NCI-H510A treated with DMSO at 0.1 percent for 48 hours (cell line): ENCODE measurements at places on chromosomes 5 and 9.

DNA sequence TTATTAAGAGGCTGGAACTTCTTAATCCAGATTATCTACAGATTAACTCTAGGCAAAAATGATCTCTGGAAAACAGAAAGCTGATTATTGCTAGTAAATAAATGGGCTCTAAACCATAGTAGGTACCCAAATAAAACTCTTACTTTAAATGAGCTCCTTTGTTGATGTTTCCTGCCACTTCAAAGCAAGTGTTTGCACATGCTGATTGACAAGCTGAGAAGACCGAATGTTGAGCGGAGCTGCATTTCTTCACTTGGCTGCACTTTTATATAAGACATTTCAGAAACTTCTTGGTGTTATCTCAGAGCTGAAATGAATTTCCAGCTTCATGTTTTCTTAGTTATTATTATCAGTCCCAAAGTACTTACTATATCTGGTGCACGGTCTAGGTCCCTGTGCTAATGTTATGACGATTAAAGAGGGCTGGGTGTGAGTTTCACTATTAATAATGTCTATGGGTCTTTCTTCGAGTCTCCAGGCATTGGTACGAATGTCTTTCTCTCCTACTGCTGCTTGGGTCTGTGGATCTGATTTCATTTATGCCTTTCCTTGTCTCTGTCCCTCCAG, 58.6 kb upstream of the CTXN3 start:
- DNase-seq = peak; percentile 24

- no peak for DNase-seq
Observed at GRCh38 chr5:101838435-101838834, 457.6 kb downstream of the SLCO4C1 start.

DNA sequence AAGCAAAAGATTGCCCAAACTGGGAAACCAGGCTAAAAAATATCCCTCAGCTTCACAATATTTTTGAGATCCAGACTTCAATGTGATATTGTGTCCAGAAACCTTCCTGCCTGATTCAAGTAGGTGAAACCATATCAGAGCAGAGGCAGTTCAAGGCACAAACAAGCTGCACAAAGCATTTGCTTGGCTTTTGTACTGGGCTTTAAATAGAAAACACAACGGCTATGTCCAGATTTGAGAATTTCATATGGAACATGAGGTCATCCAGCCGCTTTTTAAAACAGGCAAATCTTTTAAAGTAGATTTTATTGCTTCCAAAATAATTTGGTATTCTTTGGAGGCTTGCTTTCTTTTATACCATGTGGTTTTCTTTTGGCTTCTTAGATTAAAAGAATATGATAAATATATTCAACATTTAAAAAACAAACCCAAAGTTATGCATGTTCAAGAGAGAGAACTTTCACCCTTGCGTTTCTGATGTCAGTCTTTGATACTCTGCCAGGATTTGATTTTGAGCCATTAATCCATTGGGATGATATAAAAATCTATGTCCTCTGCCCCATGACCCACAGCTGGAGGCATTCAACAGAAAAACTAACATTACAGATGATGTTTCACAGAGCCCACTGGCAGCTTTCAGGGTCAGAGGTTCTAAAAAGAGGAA, 29.0 kb upstream of the CCDC112 start:
- DNase-seq = no peak

GRCh38 chr9:136550439-136551289, 4.8 kb upstream of the NOTCH1 start:
- DNase-seq = no peak

DNA sequence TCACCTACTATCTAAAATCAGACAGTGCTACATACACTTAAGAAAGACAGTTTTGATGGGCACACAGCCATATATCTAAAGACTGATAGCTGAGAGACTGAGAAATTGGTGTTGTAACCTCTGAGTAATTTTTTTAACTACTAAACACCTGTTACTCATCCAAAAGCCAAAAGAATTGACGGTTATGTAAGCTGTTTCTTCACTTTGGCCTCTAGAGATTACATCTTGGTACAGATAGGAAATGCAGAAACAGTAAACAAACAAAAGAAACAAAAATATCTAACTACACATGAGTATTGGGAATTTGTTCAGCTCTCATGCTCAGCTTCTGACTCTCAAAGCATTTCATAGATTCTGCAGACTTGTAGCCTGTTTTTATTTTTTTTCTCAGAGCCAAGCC, 152.1 kb upstream of the GAS1 start:
- no peak for DNase-seq

DNA sequence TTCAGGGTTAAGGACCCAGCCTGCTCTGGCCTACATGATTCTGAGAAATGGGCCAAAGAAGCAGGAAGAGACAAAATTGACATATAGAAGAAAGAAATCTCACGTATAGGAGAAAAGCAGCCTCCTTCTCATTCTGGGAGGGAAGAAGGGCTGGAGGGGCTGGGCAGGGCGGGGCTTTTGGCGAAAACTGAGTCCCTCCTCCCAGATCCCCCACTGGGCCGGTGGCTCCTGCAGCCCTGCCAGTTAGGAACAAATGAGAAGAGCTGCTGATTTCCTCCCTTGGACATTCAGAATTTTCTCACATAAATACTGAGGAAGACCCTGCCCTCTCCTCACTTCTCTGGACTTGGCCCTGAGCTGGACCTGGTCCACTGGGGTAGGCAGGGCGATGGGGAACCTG, at the start of gene WNT8A:
TSS of gene WNT8A (plus strand) at position 332 of the 400 bp plus-strand sequence. CDS start 95 bp downstream, outside the sequence.
- DNase-seq = no peak

- peak; percentile 20 for DNase-seq
Observed at GRCh38 chr5:77560677-77561263, 68.7 kb upstream of the WDR41 start.

DNA sequence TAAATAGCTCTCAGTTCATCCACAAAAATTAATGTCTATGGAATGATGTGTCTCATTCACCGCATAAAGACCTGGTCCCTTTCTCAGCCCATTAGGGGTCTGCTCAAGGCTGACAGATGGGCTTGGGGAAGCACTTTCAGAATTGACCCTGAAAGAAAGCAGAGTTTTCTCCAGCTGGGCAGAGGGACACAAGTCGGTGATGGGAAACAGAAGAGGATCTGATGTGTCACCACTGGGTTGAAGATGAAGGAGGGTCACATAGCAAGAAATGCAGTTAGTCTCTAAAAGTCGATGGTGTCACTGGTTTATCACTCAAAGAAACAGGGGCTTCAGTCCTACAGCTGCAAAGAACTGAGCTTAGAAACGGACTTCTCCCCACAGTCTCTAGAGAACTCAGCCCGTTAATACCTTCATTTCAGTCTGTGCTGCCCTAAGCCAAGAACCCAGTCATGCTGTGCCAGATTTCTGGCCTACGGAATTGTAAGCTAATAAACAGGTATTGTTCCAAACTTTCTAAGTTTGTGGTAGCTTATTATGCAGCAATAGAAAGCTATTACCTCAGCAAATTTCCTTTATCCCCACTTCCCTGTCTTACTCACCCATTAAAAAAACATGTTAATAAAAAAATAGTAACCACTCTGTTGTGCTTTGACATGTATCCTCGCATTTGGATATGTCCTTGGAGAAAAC, 64.6 kb downstream of the ADAMTS12 start:
- no peak for DNase-seq

- no peak for DNase-seq
Observed at GRCh38 chr9:121860213-121860612, 208.8 kb downstream of the DAB2IP start.

DNA sequence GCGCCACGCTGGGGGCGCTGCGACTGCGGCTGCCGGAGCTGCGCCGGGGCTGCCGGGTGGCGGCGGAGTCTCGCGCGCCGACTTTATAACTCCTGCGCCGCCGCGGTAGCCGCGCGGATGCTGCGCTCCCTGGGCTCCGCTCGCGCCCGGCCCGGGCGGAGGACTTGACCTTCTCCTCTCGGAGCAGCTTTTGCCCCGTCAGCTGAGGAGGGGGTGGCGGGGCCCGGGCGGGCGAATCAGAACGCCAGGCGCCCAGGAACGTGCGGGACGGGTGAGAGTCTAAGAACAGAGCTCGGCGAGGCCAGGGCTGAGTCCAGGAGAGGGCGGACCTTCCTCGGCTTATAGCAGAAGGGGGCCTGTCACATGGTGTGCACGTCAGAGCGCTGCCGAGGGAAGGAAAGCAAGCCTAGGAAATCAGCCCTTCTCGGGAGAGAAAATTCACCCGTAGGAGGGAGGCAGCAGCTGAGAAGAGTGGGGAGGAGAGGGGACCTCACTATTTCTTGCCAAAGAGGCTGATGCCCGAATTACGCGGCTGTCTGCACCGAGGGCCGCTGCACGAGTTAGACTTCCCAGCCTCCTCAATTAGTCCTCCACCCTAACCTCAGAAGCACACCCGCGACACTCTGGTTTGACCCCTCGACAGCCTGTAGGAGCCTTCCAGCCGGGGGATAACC, at the start of gene FOXD1:
TSS of gene FOXD1 (minus strand) at position 315 of the 674 bp plus-strand sequence. CDS start 415 bp downstream, outside the sequence.
- DNase-seq = peak; percentile 62

DNA sequence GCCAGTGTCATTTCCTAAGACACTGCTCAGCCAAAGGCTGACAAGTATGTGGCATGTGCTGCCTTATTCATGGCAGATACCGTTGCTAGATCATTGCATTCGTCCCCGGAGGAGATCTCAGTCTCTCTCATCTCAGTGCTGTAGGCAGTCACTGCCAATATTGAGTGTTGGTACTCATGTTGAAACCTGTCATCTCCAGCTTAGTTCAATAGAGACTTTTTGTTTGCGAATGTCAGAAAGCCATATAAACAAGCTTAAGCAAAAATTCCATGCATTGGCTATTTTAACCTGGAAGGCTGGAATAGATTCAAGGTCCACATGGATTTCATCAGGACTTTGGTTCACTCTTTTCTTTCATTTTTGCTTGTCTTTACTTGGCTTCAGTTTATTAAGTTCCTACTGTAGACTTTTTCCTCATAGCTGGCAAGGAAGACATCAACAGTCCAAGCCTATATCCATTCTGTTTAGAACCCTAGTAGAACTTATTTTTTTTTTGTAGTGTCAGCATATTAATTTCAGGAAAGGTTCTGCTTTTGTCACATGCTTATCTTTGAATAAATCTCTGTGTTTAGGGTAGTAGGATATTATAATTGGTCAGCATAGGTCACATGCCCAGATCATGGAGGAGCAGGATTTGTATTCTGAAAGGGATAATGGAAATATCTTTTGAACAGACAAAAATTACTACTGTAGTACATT, 66.8 kb downstream of the FCHO2 start:
- DNase-seq = no peak
